Right renal pelvis (tissue), 4 donors: ENCODE measurements at places on chromosomes 1 and 21. TPM values are rescaled to one million over a fixed set of nuclear protein-coding genes. Genes with fewer than 3 reads are reported as not detected.

The TNFRSF4 gene
- polyA plus RNA-seq, result 1.6 TPM

The ATP1A4 gene
- polyA plus RNA-seq, result 1.2 TPM

The TFB2M gene
- polyA plus RNA-seq, result 24.6 TPM

The ATP1B1 gene
- 461 TPM for polyA plus RNA-seq

The C1orf56 gene
- 13.4 TPM for polyA plus RNA-seq

The OLFML2B gene
- polyA plus RNA-seq, result 10.9 TPM

GRCh38 chr1:207844371-207844770 lies 66.6 kb downstream of the CD34 start:
- no peak for DNase-seq

GRCh38 chr1:158055854-158056253 lies 62.4 kb downstream of the KIRREL1 start:
- DNase-seq, result no peak

GRCh38 chr1:51558375-51558924 lies 39.4 kb upstream of the EPS15 start:
- DNase-seq, result no peak

GRCh38 chr1:16946646-16947045 lies 24.9 kb downstream of the CROCC start:
- no peak for DNase-seq

DNA sequence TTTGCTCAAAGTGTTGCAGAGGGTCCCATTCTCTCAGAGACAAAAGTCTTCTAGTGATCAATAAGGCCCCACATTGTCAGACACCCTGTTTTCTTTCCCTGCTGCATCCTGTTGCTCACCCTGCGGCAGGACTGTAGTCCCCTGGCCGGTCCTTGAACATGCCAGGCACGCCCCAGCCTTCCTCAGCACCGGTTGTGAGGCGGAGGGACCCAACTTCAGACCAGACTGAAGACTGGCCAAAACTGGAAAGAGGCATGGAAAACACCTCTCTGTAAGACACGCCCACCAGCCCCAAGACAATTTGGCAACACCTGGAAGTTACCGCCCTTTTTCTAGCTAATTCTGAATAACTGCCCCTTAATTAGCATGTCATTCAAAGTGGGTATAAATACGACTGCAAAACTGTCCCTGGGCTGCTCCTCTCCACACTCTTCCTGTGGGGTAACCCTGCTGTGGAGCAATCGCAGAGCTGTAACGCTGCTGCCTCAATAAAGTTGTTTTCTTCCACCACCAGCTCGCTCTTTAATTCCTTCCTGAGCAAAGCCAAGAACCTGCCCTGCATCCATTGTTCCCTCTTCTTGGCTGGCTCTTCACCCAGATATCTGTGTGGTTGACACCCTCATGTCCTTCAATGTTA lies 23.8 kb downstream of the PLA2G2A start:
- DNase-seq, result no peak

- no peak for DNase-seq
Measured at GRCh38 chr21:39385299-39386145, 36.6 kb upstream of the HMGN1 start.

DNA sequence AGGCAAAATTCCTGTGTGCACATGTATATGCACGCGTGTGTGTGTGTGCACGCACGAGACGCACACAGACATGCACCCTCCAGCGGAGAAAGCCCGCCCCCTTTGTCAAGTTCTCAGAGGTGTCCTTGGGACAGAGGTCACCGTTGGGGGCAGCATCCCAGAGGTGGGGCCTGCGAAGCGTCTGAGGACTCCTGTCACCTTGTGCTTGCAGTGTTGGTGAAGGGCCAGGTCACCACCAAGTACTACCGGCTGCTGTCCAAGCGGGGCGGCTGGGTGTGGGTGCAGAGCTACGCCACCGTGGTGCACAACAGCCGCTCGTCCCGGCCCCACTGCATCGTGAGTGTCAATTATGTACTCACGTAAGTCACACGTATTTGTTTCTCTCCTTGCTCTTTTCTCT lies 42.6 kb downstream of the SIM2 start:
- no peak for DNase-seq

DNA sequence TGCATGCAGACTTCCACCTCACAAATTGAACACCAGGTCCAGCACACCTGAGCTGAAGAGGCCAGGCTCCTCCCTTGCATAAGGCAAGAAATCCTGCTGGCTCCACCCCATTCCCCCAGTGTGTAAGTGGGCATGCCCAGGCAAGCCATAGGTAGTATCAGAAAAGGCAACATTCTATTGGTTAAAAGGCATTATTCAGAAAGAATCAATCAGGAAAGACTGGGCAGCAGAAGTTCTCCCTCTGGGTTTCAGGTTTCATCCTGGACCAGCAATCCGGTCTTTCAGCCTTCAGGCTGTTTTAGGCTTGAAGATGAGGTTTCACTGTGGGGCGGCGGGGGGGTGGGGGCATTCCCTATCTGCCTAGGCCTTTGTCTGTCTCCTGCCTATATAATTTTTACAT lies 42.0 kb upstream of the LHX8 start:
- DNase-seq, result no peak

GRCh38 chr1:46595127-46595526 lies 8.9 kb downstream of the MKNK1 start:
- no peak for DNase-seq

GRCh38 chr21:39774227-39774626 lies 29.2 kb downstream of the IGSF5 start:
- DNase-seq, result no peak

DNA sequence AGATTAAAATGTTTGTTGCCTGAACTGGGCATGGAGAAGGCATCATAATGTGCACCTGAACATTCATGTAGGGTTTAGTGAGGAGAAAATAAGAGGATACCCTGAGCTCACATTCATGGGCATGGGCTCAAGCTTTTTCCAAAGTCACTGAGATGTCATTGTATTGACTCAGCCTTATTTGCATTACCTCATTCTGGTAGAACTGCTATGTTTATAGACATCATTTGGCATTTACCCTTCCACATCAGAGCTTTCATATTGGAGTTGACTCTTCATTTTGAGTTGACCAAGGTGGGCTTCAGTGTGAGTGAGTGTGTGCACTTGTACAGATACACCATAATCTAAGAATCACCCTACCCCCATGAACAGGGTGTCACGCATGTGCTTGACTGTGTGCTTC lies 143.2 kb downstream of the PBX1 start:
- no peak for DNase-seq

GRCh38 chr1:204414016-204414415 lies 2.4 kb upstream of the PPP1R15B start:
- no peak for DNase-seq

GRCh38 chr1:114033216-114033706 lies 54.0 kb downstream of the OLFML3 start:
- DNase-seq, result no peak

GRCh38 chr21:41373763-41374162 lies 11.9 kb downstream of the MX2 start:
- DNase-seq, result no peak

DNA sequence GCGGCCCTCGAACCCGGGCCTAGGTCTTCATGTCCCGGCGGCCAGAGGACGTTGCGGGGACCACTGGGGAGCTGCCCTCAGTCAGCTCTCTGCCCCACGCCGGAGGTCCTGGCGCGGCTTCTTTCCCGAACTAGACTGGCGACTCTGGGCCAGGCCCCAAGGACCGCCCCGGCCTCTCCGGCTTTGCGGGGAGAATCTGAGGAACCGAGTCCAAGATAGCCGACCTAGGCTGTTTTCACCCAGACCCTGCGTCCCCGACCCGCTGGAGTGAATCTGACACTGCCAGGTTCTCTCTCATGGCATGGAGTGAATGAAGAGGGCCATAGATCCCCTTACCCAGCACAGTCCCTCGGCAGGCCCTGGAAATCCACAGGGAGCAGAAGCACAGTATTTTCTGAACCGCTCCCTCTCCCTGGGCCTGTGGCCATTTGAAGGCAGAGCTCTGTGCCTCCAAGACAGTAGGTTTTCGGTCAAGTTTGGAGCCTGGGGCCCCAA lies 9.9 kb upstream of the BARHL2 start:
- DNase-seq, result no peak

DNA sequence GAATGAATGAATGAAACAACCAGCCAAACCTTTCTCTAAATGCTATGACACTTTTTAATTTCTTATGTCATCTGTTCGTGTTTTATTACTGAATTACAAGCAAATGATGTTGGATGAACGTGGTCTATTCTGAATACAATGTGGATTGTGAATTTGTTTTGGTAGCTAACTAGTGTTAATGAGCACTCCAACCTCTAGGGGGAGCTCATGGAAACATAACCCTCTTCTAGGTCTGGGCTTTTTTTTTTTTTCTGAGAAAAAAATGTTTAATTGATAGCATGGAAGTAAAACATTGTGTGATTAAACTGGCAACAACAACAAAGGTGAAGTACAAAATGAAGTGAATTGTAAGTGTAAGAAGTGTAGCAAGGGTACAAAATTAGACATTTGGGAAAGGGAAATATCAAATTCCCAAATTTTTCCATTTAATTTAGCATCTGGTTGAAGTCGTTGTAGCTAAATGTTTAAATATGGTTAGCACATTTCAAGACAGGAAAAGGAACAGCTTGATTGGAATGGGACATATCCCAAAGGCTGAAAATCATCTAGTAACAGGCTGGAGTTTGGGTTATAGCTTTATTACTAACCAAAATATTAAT lies 42.6 kb upstream of the PTGS2 start:
- no peak for DNase-seq

DNA sequence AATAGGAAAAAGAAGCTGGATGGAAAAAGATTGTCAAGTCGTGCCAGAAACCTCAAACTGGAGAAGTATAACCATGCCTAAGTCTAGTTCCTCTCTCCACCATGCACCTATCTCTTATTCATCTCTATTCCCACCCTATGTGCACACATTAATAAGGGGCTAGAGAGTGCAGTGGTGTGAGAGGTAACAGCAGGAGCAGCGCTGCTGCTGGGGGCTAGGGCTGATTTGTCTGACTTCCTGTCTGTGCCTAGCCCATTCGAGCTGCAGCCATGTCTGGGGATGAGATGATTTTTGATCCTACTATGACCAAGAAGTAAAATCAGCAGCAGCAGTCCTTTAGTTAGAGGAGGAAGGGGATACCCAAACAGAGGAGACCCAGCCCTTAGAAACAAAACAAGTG lies 43.0 kb downstream of the TRIM33 start:
- no peak for DNase-seq

DNA sequence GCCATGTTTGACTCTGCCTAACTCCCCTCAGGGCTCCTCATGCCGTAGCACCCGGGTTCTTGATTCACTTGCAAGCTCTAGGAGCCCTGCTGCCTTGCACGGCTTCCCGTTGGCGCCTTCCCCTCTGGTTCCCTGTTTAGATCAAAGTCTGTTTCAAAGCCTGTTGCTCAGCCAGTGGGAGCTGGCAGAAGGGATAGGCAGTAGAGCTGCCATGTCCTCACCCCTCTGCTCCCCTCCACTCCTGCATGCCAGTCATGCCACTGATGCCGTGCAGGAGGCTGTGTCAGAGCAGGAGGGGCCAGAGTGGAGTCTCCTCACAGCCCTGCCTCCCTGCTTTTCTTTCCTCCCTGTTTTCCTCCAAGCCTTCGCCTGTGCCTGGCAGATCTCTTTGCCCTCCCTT lies 26.5 kb downstream of the HMGCS2 start:
- no peak for DNase-seq

- no peak for DNase-seq
Measured at GRCh38 chr1:21192871-21193270, 16.2 kb upstream of the EIF4G3 start.

- no peak for DNase-seq
Measured at GRCh38 chr1:26689504-26689903, 6.3 kb upstream of the ARID1A start.
